ENCODE measurements at places on chromosomes 16 and 17.
A peak's percentile ranks its signal among the peaks of the same experiment; 100 is the strongest.

DNA sequence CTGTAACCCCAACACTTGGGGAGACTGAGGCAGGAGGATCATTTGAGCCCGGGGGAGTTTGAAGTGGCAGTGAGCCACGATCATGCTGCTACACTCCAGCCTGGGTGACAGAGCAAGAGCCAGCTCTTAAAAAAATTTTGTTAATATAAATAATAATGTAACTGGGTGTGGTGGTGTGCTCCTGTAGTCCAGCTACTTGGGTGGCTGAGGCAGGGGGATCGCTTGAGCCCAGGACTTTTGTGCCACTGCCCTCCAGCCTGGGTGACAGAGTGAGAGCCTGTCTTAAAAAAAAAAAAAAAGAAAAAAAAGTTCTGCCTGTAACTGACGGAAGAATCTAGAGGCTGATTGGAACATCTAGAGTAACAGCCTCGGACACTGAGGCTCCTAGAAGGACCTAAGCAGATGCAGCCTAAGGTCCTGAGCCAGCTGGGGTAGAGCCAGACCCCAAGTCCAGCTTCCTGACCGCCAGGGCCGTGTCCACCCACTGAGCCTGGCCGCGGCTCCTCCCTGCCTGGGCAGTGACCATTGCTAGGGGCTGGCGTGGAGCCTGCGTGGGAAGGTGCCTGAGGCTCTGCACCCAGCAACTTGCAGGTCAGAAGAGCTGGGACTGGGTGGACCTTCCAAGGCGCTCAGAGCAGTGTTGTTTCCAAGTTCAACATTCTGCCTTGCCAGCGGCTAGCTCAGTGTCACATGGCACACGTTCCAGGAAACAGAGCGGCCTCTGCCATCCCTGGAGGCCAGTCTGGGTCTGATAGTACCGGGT is 209.4 kb upstream of the CIBAR2 start:
- H3K4me1 ChIP-seq, result no peaks in the 10 kb centered on the region
- H3K4me3 ChIP-seq, result no peak overlapping the region
- no peak for DNase-seq
- no peaks in the 10 kb centered on the region for H3K36me3 ChIP-seq

DNA sequence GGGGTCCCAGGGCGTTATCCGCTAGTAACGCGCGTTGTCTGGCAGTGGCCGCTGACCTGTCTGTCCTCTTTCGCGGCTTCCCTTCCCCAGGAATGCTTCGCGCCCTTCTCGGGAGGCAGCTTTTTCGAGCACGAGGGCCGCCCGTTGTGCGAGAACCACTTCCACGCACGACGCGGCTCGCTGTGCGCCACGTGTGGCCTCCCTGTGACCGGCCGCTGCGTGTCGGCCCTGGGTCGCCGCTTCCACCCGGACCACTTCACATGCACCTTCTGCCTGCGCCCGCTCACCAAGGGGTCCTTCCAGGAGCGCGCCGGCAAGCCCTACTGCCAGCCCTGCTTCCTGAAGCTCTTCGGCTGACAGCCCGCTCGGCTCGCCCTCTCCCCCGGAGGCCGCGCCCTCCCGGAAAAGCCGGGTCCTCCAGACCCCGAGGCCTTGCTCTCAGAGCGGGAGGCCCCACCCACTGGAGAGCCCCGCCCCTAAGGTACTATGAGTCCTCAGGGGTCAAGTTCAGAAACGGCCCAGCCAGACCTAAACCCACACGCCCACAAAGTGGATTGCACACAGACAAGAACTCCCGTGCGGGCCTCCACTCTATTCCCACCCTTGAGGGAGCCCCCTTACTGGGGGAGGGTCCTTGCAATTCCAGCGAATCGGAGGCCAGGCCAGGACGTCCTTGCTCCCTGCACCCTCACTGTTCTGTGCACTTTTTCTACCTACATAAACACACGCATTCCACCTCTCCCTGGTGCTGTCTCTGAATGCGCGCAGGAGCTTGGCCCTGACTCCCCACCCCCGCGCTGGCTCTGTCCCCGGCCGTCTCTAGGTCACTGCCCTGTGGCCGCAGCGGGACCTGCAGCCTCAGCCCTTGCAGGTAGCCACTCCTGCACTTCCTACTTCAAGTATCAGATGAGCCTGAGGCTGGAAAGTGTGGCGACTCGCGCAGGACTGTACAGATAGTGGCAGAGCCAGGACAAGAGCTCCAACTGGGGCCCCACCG is 5.4 kb upstream of the SLC5A2 start:
- H3K27me3 ChIP-seq, result peaks cover 33% of the 10 kb centered on the region
- peak overlapping the region; percentile 92 for H3K4me3 ChIP-seq
- peaks cover 26% of the 10 kb centered on the region for H3K4me1 ChIP-seq
- no peak overlapping the region for H3K27ac ChIP-seq

GRCh38 chr16:61237884-61238485 is 798.3 kb downstream of the CDH8 start:
- H3K4me3 ChIP-seq, result no peak overlapping the region
- H3K4me1 ChIP-seq, result no peaks in the 10 kb centered on the region
- no peaks in the 10 kb centered on the region for H3K27me3 ChIP-seq
- no peaks in the 10 kb centered on the region for H3K36me3 ChIP-seq
- DNase-seq, result no peak

GRCh38 chr16:2511128-2511800 is 2.5 kb upstream of the ATP6V0C start:
- no peaks in the 10 kb centered on the region for H3K27me3 ChIP-seq
- H3K4me3 ChIP-seq, result no peak overlapping the region
- H3K36me3 ChIP-seq, result no peaks in the 10 kb centered on the region
- no peak overlapping the region for H3K27ac ChIP-seq
- H3K4me1 ChIP-seq, result peaks cover 43% of the 10 kb centered on the region

- no peak for DNase-seq
- peak overlapping the region; percentile 98 for H3K27ac ChIP-seq
- peak overlapping the region; percentile 90 for H3K4me3 ChIP-seq
- peaks cover 3% of the 10 kb centered on the region for H3K36me3 ChIP-seq
Observed at GRCh38 chr16:11744075-11744470, 1.4 kb upstream of the TXNDC11 start.

DNA sequence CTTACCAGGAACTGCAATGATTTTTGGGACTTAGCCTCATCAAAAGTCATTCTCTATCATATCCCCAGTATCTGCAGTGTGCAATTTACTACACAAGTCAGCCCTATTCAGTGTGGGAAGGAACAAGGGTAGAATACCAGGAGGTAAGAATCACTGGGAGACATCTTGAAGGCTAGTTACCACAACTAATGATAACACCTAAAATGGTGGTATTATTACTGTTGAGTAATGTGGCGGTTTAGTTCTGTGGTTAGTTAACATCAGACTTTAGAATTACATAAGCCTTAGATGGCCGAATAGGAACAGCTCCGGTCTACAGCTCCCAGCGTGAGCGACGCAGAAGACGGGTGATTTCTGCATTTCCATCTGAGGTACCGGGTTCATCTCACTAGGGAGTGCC is 567.9 kb upstream of the CDH11 start:
- no peak overlapping the region for H3K27ac ChIP-seq
- no peak for DNase-seq
- no peak overlapping the region for H3K4me3 ChIP-seq
- H3K27me3 ChIP-seq, result no peaks in the 10 kb centered on the region
- H3K4me1 ChIP-seq, result no peaks in the 10 kb centered on the region

GRCh38 chr16:50037662-50038220 is 12.7 kb downstream of the CNEP1R1 start:
- peak overlapping the region; percentile 89 for H3K27ac ChIP-seq
- peaks cover 2% of the 10 kb centered on the region for H3K27me3 ChIP-seq
- peaks cover 12% of the 10 kb centered on the region for H3K4me1 ChIP-seq
- H3K4me3 ChIP-seq, result no peak overlapping the region

DNA sequence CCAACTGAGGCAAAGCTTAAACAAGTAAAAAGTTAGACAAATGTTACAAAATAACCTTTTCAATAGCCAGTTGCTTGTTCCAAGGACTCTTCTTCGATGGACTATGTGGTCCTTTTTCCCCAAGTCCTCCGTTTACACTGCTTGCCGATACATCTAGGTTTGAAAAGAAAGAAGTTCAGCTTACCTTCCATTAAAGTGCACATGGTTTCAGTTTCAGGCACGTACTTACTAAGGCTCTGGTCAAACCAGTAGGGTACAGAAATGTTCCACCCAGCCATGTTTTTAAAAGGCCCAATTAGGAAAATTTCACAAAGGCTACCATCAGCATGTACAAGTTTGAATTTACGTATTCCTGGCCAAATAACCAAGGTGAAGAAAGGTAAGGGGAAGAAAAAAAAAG is 2.1 kb downstream of the SRSF2 start:
- H3K4me3 ChIP-seq, result peak overlapping the region; percentile 94
- no peaks in the 10 kb centered on the region for H3K27me3 ChIP-seq
- peaks cover 59% of the 10 kb centered on the region for H3K4me1 ChIP-seq
- H3K27ac ChIP-seq, result peak overlapping the region; percentile 97
- peaks cover 40% of the 10 kb centered on the region for H3K36me3 ChIP-seq

GRCh38 chr17:76918811-76919210 is 50.6 kb downstream of the MGAT5B start:
- no peak overlapping the region for H3K4me3 ChIP-seq
- no peaks in the 10 kb centered on the region for H3K27me3 ChIP-seq
- no peak for DNase-seq
- no peak overlapping the region for H3K27ac ChIP-seq

- H3K27me3 ChIP-seq, result peaks cover 5% of the 10 kb centered on the region
- peaks cover 1% of the 10 kb centered on the region for H3K36me3 ChIP-seq
- no peak for DNase-seq
- H3K27ac ChIP-seq, result peak overlapping the region; percentile 84
Observed at GRCh38 chr17:35212668-35213067, 18.5 kb upstream of the SLC35G3 start.

GRCh38 chr16:59039066-59039720 is 305.1 kb upstream of the GOT2 start:
- no peaks in the 10 kb centered on the region for H3K4me1 ChIP-seq
- H3K4me3 ChIP-seq, result no peak overlapping the region
- H3K27ac ChIP-seq, result no peak overlapping the region
- no peaks in the 10 kb centered on the region for H3K36me3 ChIP-seq

GRCh38 chr16:69568676-69569075 is 2.9 kb downstream of the NFAT5 start:
- peaks cover 36% of the 10 kb centered on the region for H3K4me1 ChIP-seq
- no peaks in the 10 kb centered on the region for H3K27me3 ChIP-seq
- DNase-seq, result no peak
- H3K36me3 ChIP-seq, result peaks cover 34% of the 10 kb centered on the region
- H3K4me3 ChIP-seq, result peak overlapping the region; percentile 100

DNA sequence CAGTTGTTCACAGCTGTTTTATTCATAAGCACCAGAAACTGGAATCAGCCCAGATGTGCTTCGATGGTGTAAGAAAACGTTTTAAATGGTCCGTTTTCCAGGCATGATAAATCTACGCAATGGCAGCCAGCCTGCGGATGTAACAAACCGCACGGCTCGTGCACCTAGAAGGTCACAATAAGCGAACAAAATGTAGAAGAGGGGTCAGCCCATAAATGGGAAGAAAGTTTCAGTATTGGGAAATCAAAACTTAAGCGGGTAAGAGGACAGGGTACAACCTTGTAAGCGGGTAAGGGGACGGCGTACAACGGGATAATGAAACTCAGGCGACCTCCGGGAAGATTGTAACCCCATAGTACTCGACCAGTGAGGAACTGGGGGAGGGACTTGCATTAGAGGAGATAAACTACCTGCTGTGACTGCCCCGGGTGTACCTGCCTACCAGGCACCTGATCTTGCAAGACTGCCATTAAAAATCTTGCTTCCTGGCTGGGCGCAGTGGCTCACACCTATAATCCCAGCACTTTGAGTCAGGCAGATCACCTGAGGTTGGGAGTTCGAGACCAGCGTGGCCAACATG is 66.6 kb downstream of the ANKRD11 start:
- H3K36me3 ChIP-seq, result peaks cover 11% of the 10 kb centered on the region
- H3K4me3 ChIP-seq, result peak overlapping the region; percentile 86
- peaks cover 69% of the 10 kb centered on the region for H3K4me1 ChIP-seq
- peak overlapping the region; percentile 16 for H3K27ac ChIP-seq
- H3K27me3 ChIP-seq, result no peaks in the 10 kb centered on the region

GRCh38 chr16:67842509-67843342 is 606 bp downstream of the THAP11 start:
- H3K27ac ChIP-seq, result peak overlapping the region; percentile 88
- no peaks in the 10 kb centered on the region for H3K27me3 ChIP-seq
- peaks cover 47% of the 10 kb centered on the region for H3K4me1 ChIP-seq
- peaks cover 3% of the 10 kb centered on the region for H3K36me3 ChIP-seq
- peak; percentile 76 for DNase-seq

GRCh38 chr17:62807812-62808575 is at the start of gene MARCHF10:
TSS of gene MARCHF10 (minus strand) at chr17:62808314. CDS start at chr17:62801735, 6,579 bp downstream.
- H3K4me1 ChIP-seq, result no peaks in the 10 kb centered on the region
- DNase-seq, result peak; percentile 36
- H3K36me3 ChIP-seq, result no peaks in the 10 kb centered on the region
- H3K27ac ChIP-seq, result no peak within 1 kb of the TSS
- H3K27me3 ChIP-seq, result peaks cover 52% of the 10 kb centered on the region
- peak within 1 kb of the TSS; percentile 39 for H3K4me3 ChIP-seq

GRCh38 chr16:59169168-59169567 is 435.1 kb upstream of the GOT2 start:
- H3K27me3 ChIP-seq, result no peaks in the 10 kb centered on the region
- no peak overlapping the region for H3K27ac ChIP-seq
- no peaks in the 10 kb centered on the region for H3K36me3 ChIP-seq
- H3K4me3 ChIP-seq, result no peak overlapping the region
- H3K4me1 ChIP-seq, result no peaks in the 10 kb centered on the region

DNA sequence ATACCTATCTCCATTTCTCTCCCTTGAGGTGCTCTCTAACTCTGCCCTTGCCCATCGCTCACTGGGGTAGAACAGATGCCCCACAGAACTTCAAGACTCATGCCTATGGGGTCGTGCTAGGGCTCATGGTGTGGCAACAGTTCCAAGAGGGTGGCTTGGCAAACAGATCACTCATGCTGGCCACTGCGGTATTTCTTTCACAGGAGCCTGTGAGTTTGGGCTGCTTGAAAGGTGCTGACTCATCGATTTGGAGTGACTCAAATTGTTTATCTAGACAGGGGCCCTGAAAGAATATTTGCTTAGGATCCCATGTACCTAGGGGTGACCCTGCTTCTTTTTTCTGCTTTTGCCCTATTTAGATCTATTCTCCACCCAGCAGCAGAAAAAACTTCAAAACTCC is 69.9 kb downstream of the IRX5 start:
- no peaks in the 10 kb centered on the region for H3K36me3 ChIP-seq
- no peaks in the 10 kb centered on the region for H3K4me1 ChIP-seq
- DNase-seq, result no peak
- no peak overlapping the region for H3K27ac ChIP-seq

DNA sequence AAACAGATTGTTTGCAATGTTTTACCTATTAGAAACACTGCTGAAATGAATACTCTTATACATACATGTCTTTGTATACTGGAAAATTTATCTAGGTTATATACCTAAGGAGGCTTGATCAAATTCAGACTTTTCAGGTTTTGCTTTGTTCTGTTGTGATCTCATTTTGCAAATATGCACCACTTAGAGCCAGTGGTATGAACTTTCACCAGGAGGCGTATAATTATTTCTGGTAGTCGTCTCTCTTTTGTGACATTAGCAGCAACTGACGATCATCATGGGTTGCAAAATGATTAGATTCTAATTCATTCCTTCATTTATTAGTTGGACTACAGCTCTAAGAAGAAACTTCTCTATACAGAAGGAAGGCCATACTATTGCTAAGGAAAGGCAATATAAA is 26.9 kb downstream of the AP1G1 start:
- peak overlapping the region; percentile 89 for H3K27ac ChIP-seq
- no peak overlapping the region for H3K4me3 ChIP-seq
- H3K36me3 ChIP-seq, result peaks cover 8% of the 10 kb centered on the region
- no peaks in the 10 kb centered on the region for H3K27me3 ChIP-seq

GRCh38 chr16:18950469-18951185 is 24.4 kb upstream of the SMG1 start:
- H3K27ac ChIP-seq, result no peak overlapping the region
- H3K36me3 ChIP-seq, result no peaks in the 10 kb centered on the region
- no peak overlapping the region for H3K4me3 ChIP-seq
- peaks cover 17% of the 10 kb centered on the region for H3K4me1 ChIP-seq
- no peak for DNase-seq
- no peaks in the 10 kb centered on the region for H3K27me3 ChIP-seq
